ENCODE measurements at places on chromosomes 5 and 9.
A peak's percentile ranks its signal among the peaks of the same experiment; 100 is the strongest.

GRCh38 chr5:118722122-118723020, 266.0 kb downstream of the DTWD2 start:
- DNase-seq: no peak

GRCh38 chr5:7576023-7576715, 180.2 kb downstream of the ADCY2 start:
- no peak for DNase-seq

DNA sequence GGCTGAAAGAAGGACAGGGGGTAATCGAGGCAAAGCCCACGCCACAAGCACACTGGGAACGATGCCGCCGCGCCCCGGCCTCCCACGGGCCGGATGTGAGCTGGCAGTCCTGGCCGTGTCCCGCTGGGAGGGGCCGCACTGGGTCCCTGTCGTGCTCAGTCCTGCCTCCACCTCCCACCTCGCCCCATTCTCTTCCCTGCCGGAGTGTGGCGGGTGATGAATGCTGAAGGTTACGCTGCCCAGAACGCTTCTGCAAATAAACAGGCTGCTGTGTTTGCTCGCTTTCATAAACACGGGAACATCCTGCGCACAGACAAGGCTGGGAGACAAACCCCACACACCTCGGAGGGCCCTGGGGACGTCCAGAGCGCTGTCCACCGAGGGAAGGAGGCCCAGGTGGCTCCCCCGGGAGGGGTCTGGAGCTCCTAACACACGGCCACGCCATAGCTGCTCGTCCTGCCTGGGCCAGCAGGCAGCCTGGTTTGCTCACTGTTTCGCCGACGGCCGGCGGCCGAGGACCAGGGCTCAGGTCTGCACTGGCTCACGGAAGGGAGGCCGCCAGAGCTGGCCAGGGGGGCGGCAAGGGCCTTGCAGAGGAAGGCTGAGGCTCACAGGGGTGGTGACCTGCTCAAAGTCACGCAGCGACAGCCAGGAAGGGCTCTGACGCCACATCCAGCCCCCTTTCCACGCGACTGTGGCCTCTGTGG, 2.3 kb downstream of the DNLZ start:
- DNase-seq: no peak

- DNase-seq: no peak
These were observed 17.9 kb upstream of the KCNMB1 start for GRCh38 chr5:170407062-170407461.

DNA sequence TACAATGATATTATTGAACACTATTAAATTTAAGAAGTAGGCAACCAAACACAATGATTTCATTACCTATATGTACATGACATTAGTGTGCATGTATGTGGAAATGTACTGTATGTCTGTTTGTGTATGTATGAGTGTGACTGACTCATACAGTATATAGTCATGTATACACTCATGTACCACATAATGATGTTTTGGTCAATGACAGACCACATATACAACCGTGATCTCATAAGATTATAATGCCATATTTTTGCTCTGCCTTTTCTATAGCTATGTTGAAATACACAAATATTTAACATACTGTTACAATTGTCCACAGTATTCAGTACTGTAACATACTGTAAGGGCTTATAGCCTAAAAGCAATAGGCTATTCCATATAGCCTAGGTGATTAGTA, 19.7 kb downstream of the SVEP1 start:
- no peak for DNase-seq

GRCh38 chr5:91103353-91104061, 279.6 kb downstream of the ARRDC3 start:
- no peak for DNase-seq

DNA sequence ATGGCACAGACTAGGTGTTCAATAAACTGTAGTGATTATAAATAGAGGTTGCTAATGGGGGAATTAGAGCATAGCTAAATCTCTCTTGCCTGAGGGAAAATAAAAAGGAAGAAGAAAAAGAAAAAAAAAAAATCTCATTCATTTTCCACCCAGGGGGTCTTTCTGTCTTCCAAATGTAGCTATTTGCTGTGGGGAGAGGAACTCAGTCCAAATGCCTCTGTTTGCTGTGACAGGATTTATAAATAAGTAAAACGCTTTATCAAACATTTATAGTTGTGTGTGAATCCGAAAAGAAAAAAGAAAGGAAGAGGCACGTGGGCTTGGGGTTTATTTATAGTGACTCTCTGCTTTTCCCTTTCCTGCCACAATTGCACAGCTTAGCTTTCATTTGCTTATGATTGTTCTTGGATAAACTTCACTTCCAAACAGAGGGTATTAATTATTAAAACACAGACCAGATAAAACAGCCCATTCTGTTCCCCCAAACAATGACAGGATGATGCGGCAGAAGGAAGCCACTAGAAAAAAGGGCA, 245.7 kb downstream of the ASTN2 start:
- no peak for DNase-seq

GRCh38 chr9:37410969-37411785, 11.3 kb upstream of the GRHPR start:
- DNase-seq: no peak

DNA sequence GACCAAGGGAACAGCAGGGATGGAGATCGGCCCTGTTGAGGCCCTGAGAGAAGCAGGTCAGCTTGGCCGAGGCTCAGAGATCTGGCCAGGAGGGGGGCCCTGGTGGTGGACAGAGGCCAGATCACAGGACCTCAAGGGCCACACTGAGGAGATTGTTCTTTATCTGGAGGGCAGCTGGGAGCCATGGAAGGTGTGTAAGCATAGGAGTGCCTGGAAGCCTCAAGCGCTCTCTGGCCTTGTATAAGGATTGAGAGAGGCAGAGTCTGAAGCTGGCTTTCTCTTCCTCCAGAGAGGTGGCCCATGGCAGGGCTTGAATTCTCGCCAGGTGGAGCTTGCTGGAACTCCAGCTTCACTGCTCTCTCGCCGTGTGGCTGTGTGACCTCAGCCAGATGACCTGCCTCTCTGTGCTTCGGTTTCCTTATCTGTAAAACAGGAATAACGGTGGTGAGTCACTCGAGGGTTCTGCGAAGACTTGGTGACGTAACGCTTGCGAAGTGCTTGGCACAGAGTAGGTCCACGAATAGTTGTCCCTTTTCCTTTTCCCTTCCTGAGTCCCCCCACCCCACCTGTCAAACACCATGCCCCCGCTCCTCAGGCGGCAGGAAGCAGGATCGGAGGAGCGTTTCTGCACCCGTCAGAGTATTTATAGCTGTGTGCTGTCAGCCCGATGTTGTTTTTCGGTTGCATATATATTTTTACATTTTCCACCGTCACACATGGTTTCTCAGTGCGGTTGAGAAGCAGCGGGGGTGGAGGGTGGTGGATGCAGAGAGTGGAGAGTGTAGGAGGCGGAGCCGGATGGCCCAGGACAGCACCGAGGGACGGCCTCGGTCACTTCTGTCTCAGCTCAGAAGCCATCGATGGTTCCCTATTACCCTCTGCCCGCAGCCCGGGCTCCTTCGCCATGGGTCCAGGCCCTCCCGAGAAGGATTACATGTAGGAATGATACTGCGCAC, 17.0 kb upstream of the CRB2 start:
- peak; percentile 29 for DNase-seq

DNA sequence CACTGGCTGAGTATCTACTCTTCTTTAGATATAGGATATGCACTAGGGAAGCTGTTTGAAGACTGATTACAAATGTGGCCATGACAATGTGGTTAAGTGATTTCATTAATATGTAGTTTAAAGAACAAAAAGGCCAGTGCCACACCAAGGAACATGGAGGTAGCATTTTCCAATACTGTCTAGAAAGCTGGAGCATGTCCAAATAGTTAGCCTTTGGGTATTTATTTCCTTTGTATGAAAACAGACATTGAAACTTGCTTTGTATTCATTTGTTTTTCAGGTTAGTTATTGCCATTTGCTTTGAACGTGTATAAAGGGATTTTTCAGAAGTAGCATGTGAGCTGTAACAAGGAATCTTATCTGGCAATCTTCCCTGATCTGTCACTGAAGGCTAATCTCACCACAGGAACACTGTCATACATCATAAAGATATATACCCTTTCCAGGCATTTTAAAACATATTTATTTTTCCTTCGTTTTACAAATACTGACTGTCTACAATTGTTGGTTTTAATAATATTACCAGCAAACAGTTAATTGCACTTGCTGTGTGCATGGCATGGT, 93.4 kb downstream of the PLPPR1 start:
- DNase-seq: no peak

DNA sequence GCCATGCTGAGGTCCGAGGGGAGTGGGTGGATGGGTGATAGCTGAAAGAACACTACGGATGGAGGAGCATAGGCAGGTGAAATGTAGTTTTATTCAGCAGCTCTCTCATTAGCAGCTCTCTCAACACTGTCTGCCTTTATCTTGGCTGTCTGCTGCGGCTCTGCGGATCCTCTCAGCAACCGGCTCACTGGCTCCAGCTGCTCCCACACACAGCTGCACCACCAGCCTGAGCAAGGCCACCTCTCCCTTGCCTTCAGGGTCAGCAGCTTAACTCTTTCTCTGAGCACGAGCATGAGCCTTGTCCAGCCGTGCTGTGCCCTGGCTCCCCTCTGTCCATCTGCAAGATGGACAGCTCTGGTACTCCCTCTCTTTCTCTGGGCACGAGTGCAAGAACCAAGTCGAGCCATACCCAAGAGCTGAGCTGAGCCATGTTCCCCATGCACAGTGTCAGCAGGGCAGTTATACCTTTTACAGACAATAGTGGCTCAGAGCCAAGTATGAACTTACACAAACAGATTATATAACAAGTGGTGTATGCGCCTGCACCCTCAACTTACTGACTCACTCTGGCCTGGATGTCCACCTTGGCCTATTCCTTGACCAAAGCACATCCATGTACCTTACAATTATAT, 108.5 kb downstream of the MACIR start:
- DNase-seq: no peak

GRCh38 chr5:96648593-96648992, 13.6 kb upstream of the CAST start:
- DNase-seq: no peak

DNA sequence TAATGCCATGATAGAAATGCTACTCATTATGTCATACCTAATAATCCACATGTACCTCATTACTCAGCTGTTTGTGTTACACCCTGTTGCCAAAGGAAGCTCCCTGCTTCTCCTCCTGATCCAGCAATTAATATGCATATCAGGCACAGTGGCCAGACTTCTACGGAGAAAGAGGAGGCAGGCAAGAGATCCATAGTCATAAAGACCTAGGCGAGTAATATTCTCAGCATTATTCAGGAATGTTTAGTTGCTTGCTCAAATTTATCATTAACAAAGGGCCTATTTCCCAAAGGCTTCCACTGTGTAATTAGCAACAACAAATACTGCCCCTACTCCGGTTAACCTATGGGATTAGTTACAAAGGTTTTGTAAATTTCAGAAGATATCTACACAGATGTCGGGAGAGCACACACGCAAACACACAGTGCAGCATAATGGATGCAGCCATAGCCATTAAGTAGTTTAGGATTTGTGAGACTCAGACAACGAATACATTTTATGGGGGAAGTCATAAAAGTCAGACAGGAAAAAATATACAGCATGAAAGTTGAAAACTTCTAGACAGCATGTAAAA, 192.6 kb downstream of the EFNA5 start:
- no peak for DNase-seq

DNA sequence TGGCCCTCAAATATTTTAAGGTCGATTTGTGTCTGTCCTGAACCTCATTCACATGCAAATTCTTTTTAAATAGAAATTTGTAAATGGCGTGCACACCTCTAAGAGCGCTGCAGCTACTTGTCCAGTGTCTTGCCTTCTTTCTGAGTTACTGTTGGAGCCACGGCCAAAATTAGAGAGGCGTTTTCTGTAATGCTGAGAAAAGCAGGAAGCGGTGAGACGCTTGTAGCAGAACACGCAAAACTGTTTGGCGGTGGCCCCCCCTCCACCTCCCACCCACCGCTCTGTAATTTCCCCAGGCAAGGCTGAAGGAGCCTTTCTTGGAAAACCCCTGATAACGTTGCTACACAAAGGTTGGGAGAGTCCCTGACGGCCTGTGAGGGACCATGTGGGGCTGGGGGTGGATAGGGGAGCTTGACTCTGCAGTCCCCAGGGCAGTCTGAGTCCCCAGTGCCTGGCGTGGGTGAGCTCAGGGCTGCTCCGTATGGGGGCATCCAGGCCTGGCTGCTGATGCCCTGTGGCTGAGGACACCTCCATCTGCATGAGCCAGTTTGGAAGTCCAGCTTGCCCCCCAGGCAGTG, 96.5 kb downstream of the GADD45G start:
- DNase-seq: peak; percentile 43

DNA sequence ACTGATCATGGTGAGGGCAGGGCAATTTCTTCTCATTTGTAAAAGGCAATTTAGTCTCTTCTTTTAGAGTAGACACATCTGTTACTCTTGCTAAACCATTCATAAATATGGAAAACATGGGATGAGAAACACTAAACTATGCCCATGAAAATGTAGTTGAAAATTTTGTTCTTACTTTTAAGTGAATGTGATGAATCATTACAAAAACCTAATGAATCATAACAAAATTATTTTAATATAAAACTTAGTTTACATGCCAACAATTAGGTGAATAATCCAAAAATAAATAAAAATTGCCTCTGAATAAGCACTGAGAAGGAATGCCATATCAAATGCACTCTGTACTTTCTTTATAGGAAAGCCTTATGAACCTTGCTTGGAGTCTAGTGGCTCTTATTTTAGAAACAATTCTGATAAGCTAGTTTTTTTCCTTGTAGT, 297.7 kb upstream of the EFNA5 start:
- DNase-seq: no peak

GRCh38 chr5:27592231-27592630, 553.8 kb upstream of the CDH9 start:
- no peak for DNase-seq

GRCh38 chr9:136484153-136485048, 1.6 kb upstream of the SEC16A start:
- no peak for DNase-seq

DNA sequence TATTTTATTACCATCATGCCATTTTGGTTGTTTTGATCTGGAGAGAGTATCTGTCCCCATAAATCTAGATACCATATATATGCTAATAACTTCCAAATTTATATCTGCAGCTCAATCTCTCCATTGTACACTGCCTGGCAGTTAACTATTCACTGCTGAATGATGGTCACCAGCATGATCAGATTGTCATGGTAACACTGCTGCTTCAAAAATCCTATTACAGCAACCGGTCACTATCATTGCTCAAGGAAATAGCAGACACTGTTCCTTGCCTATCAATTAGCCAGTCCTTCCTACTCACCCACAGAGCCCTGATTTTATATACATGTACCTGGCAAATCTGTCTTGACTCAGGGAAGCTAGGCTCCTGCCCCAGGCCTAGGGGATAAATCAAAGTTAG, 11.5 kb downstream of the REEP5 start:
- no peak for DNase-seq

DNA sequence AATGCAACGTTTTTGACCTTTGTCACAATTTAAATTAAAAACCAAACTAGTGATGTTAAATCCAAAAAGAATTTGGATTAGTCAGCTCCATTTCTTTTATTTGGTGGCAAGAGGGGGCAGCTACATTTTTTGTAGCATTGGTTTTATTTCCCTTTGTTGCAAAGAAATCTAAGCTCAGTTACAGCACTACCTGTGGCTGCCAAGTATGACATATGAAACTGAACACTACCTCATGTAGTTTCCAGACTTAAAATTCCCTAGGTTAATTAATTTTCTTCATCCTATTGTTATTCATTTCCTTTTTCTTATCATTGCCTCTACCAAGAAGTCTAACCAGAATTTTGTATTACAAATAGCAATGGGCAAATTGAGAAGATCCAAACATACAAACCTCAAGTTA, 393.5 kb downstream of the BRINP1 start:
- DNase-seq: no peak

GRCh38 chr5:174736331-174736721, 11.9 kb downstream of the MSX2 start:
- DNase-seq: no peak

- no peak for DNase-seq
These were observed 9.1 kb downstream of the GFPT2 start for GRCh38 chr5:180343831-180344695.

- DNase-seq: no peak
These were observed 47.7 kb downstream of the LHFPL2 start for GRCh38 chr5:78600687-78601414.

All from activated effector memory CD4-positive, alpha-beta T cell treated with Interleukin-2 at 50 U/mL for 16 hours (primary cell).